ENCODE measurements at places on chromosomes 5 and 9. TPM values are rescaled to one million over a fixed set of nuclear protein-coding genes. Genes with fewer than 3 reads are reported as not detected.

The RPL12 gene
- total RNA-seq, result 775 TPM

The IL9 gene
- total RNA-seq, result not detected

The MARCHF3 gene
- 30.1 TPM for total RNA-seq

The IFNA13 gene
- total RNA-seq, result not detected

The RAB3C gene
- total RNA-seq, result 0.92 TPM

The PPP3R2 gene
- total RNA-seq, result not detected

The ROR2 gene
- total RNA-seq, result 0.92 TPM

The CDHR2 gene
- 0.19 TPM for total RNA-seq

The SAXO1 gene
- not detected for total RNA-seq

The SLC1A3 gene
- 95.4 TPM for total RNA-seq

The CCDC192 gene
- not detected for total RNA-seq

The TAL2 gene
- not detected for total RNA-seq

The GNA14 gene
- total RNA-seq, result 2.6 TPM

The SLC6A7 gene
- total RNA-seq, result not detected

The GARIN3 gene
- not detected for total RNA-seq

The ZBTB5 gene
- 5.1 TPM for total RNA-seq

The CDK7 gene
- total RNA-seq, result 10.5 TPM

The PALM2AKAP2 gene
- 90.1 TPM for total RNA-seq

The KIAA1958 gene
- total RNA-seq, result 5.0 TPM

The ZNF366 gene
- total RNA-seq, result 8.7 TPM

The IFNA2 gene
- not detected for total RNA-seq

Measured in Right ventricle myocardium inferior (tissue), 1 donor.